ENCODE measurements at places on chromosomes 1 and 21.
A peak's percentile ranks its signal among the peaks of the same experiment; 100 is the strongest.

DNA sequence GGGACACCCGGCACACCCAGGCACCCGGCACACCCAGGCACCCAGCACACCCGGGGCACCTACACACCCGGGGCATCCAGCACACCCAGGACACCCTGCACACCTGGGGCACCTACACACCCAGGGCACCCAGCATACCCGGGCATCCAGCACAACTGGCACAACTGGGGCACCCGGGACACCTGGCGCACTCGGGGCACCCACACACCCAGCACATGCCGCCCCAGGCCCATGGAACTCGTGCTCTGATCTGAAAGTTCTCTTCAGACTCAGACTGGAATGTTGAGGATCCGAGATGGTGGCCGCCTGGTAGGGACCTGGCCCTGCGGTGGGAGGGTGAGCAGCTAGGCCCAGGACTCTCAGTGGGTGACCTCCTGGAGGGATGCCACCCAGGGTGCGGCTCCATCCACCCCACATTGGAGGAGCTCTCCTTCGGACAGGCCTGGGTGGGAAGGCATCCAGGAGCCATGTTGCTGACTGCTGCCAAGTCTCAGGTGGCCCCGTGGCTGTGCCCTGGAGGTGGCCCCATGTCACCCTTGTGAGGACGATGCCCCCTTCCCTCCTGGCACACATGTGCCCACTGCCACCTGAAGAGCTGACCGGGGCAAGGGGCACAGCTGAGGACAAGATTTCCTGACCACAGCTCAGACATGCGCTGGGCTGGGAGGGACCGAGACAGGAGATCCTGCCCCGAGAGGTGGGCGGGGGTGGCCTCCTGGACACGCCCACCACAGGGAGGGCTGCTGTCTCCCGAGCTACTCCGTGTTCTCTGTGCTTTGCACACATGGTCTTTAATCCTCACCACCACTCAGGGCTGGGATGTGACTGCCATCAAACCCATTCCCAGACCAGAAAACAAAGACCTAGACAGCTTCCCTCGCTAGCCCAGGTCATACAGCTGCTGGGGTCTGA is 37.0 kb downstream of the UBE2G2 start:
- DNase-seq = no peak

- DNase-seq = no peak
These were observed 159.7 kb downstream of the DISP1 start for GRCh38 chr1:222974496-222974895.

DNA sequence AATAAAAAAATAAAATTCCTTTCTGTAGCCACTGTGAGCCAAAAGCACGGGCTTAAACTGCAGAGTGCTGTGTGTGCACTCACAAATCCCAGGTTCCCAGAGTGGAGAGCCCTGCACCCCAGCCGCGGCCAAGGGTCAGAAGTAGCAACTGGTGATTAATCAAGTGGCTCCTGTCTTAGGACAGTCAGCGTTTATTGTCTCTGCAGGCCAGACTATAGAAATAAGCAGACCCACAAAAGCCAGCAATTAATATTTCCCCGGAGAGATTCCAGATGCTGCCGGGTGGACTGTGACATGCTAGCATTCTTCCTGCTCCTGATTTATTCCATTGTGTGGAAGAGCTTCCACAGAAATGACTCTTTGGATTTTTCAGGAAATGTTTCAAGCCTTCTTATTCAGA is 412.2 kb downstream of the KIF26B start:
- no peak for DNase-seq

- no peak for DNase-seq
These were observed 309 bp downstream of the NSL1 start for GRCh38 chr1:212791261-212791675.

- no peak for DNase-seq
These were observed 60.6 kb upstream of the EFHD2 start for GRCh38 chr1:15349133-15349532.

GRCh38 chr1:223793716-223794115 is 52.0 kb downstream of the TP53BP2 start:
- DNase-seq = no peak

- DNase-seq = peak; percentile 74
These were observed 351.9 kb downstream of the ADGRL2 start for GRCh38 chr1:82152356-82153271.

DNA sequence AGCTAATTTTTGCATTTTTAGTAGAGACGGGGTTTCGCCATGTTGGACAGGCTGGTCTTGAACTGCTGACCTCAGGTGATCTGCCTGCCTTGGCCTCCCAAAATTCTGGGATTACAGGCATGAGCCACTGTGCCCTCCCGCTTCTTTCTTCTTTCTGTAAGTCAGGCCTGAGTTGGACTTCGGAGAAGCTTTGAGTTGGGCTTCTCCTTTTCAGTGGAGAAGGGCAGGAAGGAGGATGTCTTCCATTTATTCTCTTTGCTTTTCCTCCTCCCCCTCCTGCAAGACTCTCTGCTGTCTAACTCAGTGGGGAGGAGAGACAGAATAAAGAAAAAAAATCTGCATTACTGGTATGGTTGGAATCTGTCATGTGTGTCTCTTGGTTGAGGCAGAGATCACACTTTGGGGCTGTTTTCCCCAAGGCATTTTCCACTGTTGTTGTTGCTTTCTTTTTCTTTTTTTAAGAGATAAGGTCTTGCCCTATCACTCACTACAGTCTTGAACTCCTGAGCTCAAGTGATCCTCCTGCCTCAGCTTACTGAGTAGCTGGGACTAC is 13.2 kb upstream of the DEGS1 start:
- no peak for DNase-seq

DNA sequence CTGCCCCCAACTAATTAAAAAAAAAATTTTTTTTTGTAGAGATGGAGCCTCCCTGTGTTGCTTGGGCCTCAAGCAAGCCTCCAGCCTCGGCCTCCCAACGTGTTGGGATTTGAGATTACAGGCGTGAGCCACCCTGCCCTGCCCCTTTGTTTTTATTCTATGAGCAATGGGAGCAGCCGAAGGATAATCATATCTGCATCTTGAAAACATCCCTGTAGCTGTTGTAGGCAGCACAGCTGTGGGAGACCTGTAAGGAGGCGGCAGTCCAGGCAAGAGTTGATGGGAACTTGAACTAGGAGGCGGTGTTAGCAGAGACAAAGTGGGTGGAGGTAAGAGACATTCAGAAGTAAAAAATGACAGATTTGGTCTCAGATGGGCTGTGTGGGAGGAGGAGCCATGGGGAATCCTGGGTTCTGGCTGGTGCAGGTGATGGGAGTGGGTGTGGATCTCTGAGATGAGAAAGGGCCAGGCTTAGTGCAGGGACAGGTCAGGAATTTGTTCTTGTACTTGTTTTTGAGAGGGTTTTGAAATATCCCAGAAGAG is 31.3 kb downstream of the STUM start:
- DNase-seq = no peak

DNA sequence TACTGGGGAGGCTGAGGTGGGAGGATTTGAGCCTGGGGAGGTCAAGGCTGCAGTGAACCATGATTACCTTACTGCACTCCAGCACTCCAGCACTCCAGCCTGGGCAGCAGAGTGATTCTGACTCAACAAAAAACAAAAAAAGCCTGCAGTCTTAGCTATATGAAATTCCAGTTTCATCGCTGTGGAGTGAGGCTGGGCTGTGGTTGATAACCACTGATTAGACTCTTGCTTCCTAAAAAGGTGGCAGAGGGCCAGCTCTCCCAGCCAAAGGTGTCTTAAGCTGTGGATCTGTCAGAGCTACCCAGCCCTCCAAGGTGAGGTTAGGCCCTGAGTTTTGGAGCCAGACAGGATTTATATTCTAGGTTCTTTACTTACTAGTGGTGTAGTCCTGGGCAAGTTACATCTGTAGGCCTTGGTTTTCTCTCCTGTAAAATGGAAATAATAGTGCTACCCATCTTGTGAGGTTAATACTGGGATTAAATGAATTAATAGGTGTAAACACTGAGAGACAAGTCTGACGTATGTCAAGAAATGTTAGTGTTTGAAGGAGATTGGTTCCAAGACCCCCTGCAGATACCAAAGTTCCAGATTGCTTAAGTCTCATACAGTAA is 35.9 kb downstream of the TMCC2 start:
- no peak for DNase-seq

- peak; percentile 38 for DNase-seq
These were observed 544.9 kb downstream of the KCNT2 start for GRCh38 chr1:196063294-196063693.

GRCh38 chr21:23968722-23969647 is 1638.3 kb downstream of the MRPL39 start:
- peak; percentile 61 for DNase-seq

DNA sequence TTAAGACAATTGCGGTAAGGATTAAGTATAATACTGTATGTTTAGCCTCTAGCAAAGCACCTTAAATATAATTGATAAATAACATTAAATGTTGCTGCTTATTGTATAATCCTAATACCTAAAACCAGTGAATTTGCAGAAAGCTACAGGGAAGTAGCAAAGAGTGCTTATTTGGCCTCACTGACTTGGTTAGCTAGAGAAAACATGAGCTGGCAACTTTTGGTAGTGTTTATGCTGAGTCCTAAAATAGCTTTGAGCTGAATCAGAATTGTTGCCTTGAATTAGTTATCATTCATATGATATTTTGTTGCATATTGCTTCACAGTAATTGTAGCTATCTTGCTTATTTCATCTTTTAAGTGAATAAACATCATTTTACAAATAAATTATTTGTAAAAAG is 3.5 kb downstream of the TRIM67 start:
- DNase-seq = no peak

DNA sequence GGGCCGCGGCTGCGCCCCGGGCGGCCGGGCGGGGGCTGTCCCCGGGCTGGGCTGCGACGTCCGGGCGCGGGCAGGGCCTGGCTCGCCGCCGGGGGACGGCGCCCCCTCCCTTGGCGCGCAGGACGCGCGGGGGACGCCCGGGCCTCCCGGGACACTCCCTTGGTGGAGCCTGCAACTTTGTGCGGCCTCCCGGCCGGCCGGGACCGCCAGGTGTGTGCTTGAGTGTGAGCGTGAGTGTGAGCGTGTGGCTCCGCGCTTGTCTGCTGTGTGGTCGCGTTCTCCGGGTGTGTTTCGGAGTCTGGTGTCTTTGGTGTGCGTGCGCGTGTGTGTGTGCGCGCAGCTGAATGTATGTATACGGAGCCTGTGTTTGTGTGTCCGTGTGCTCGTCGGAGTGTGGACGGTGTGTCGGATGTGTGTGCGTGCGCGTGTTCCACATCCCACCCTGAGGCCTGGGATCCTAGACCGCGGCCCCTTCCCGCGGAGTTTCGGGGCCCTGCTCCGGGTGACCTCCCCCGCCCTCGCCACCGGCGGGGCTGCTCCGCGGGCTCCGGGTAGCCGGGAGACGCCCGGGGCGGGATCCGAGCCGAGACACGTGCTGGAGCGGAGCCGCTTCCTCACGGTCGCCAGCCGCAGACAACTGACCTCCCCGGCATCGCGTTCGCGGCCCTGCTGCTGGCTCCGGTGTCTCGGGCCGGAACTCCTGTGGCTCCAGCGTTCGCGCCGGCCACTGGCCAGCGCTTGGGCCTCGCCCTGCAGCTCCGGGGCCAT is 1.7 kb downstream of the PTPRU start:
- no peak for DNase-seq

- DNase-seq = no peak
These were observed 80.9 kb upstream of the SYT6 start for GRCh38 chr1:114234408-114235124.

DNA sequence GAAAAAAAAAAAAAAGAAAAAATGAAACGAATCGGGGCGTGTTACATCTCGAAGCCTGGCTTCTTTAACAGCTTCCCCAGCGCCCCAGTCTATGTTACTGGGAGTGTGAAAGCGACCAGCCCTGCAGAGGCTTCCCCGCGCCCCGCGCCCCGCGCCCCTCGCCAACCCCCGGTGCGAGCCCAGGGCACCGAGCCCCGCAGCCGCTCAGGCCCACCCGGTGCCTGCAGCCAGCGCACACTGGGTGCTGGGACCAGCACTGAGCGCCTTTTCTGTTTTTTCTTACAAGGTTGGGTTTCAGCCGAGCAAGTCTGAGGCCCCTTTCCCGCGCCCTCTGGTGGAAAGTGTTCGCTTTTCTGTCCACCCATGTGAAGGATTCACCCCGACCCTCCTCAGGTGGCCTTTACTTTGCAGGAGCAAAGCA is 42.1 kb upstream of the ZNF496 start:
- peak; percentile 64 for DNase-seq

DNA sequence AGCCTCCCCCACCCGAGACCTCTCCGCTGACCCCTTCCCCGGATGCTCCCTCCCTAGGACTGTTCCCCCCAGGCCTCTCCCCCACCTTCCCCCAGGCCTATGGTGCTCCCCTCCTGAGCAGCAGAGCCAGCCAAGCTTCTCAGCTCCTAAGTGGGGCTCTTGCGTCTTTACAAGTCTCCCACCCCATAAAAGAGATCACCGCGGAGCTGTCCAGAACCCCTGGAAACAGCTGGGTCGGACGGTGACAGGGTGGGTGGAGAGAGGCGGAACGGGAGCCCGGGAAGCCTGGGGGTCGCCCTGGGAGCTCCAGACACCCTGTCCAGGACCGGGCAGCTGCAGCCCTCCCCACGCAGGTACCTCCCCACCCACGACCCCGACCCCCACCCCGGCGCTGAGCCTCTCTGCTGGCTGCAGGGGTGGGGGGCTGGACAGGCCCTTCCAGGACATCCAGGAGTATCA is 61.2 kb downstream of the WNT9A start:
- DNase-seq = no peak

DNA sequence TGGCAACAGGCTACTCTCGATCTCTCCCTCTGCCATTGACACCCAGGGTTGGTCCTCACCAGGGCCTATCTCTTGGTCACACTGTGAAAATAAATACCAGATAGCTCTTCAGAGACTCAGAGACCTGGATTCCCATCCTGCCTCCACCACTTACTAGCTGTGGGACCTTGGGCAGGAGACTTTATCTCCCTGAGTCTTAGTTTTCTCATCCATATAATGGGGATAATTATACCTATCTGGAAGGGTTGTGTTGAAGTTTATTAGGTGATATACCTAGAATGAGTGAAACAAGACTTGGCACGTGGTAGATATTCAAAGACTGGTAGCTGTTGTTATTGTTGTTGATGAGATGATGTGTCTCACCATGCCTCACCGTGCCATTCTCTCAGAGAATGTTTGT is 7.4 kb downstream of the DMBX1 start:
- DNase-seq = no peak

- peak; percentile 79 for DNase-seq
These were observed 21.2 kb downstream of the CRNN start for GRCh38 chr1:152392909-152393308.

DNA sequence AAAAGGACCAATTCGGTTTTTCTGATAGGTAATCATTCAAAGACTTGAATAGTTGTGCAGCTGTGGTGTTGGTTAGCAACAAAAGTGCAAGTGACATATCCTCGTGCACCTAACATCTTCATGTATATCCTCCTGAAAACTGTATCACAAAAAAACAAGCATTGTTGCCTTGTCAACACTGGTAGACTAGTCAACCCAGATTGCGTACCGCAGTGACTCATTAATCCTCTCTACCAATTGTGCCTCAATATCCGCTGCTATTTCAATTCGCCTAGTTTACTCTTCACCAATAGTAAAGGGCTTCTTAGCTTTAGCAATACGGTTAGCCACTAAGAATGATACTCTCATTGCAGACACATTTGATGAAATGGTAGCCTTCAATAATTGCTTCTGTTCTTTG is 3.5 kb downstream of the HHAT start:
- DNase-seq = no peak
